Endothelial cell of umbilical vein (primary cell): ENCODE measurements at places on chromosomes 16 and 17. TPM values are rescaled to one million over a fixed set of nuclear protein-coding genes. Genes with fewer than 3 reads are reported as not detected.

OR3A3 gene
- not detected in 2 replicates for polyA plus RNA-seq

MILR1 gene
- polyA plus RNA-seq = 17.8 and 21.6 TPM in 2 replicates

SLC2A4 gene
- polyA plus RNA-seq = 0.12 and 0.18 TPM in 2 replicates

CHRNE gene
- polyA plus RNA-seq = 1.1 and 1.3 TPM in 2 replicates

PLA2G10 gene
- 0.18 and 0.25 TPM in 2 replicates for polyA plus RNA-seq

TANC2 gene
- 7.4 and 7.9 TPM in 2 replicates for polyA plus RNA-seq

SYT17 gene
- polyA plus RNA-seq = 2.8 and 4.2 TPM in 2 replicates

ATP1B2 gene
- 0.06 TPM in 1 of 2 replicates, not detected in the other for polyA plus RNA-seq

ABCA6 gene
- polyA plus RNA-seq = 8.2 and 11.3 TPM in 2 replicates

PLK1 gene
- polyA plus RNA-seq = 94.9 and 111 TPM in 2 replicates

CES5A gene
- not detected in 2 replicates for polyA plus RNA-seq

ABCA9 gene
- polyA plus RNA-seq = 1.9 and 7.7 TPM in 2 replicates

PHOSPHO1 gene
- polyA plus RNA-seq = 0.19 and 0.23 TPM in 2 replicates

NPIPA3 gene
- 2.2 and 4.8 TPM in 2 replicates for polyA plus RNA-seq

PRAC2 gene
- not detected in 2 replicates for polyA plus RNA-seq

TMEM238L gene
- polyA plus RNA-seq = not detected in 2 replicates

SKA2 gene
- polyA plus RNA-seq = 12.2 and 12.9 TPM in 2 replicates

SMPD3 gene
- not detected in 2 replicates for polyA plus RNA-seq

EPX gene
- polyA plus RNA-seq = not detected in 2 replicates

TBC1D3H gene
- not detected in 2 replicates for polyA plus RNA-seq

SHPK gene
- 14.7 and 15.4 TPM in 2 replicates for polyA plus RNA-seq

TP53TG3D gene
- polyA plus RNA-seq = not detected in 2 replicates

THRA gene
- polyA plus RNA-seq = 17.4 and 18.8 TPM in 2 replicates

CSH2 gene
- polyA plus RNA-seq = not detected in 2 replicates

MPV17L gene
- polyA plus RNA-seq = 0.06 and 0.18 TPM in 2 replicates

ASGR1 gene
- 12.5 and 13.7 TPM in 2 replicates for polyA plus RNA-seq
